Mammary microvascular endothelial cell (primary cell): ENCODE measurements at places on chromosomes 5 and 9. TPM values are rescaled to one million over a fixed set of nuclear protein-coding genes. Genes with fewer than 3 reads are reported as not detected.

Gene OBP2A
- total RNA-seq: not detected in 2 replicates

Gene FABP6
- total RNA-seq: not detected in 2 replicates

Gene MAPKAP1
- 77.5 and 79.9 TPM in 2 replicates for total RNA-seq

Gene PCDHA13
- total RNA-seq: not detected in 2 replicates

Gene PCDHA9
- 0.13 TPM in 1 of 2 replicates, not detected in the other for total RNA-seq

Gene PTGS1
- total RNA-seq: 0.59 and 1.5 TPM in 2 replicates

Gene FOXE1
- not detected in 2 replicates for total RNA-seq

Gene TMC1
- 0.13 TPM in 1 of 2 replicates, not detected in the other for total RNA-seq

Gene PROB1
- 2.5 and 3.6 TPM in 2 replicates for total RNA-seq

Gene SUSD3
- 0.07 and 0.10 TPM in 2 replicates for total RNA-seq

Gene SLC45A2
- not detected in 2 replicates for total RNA-seq

Gene SPOCK1
- total RNA-seq: 2.2 and 2.7 TPM in 2 replicates

Gene ZNF483
- 0.47 and 0.69 TPM in 2 replicates for total RNA-seq

Gene TPD52L3
- not detected in 2 replicates for total RNA-seq

Gene HNRNPK
- 638 and 652 TPM in 2 replicates for total RNA-seq

Gene GPX3
- total RNA-seq: 11.8 and 16.1 TPM in 2 replicates

Gene PRR7
- 12.1 and 18.9 TPM in 2 replicates for total RNA-seq

Gene IL3
- not detected in 2 replicates for total RNA-seq

Gene LHX3
- not detected in 2 replicates for total RNA-seq

Gene DAB2IP
- 20.6 and 25.3 TPM in 2 replicates for total RNA-seq

Gene IL17B
- not detected in 2 replicates for total RNA-seq

Gene CDC20B
- not detected in 2 replicates for total RNA-seq

Gene ADRA1B
- total RNA-seq: 1.3 and 3.1 TPM in 2 replicates

Gene ANKRD34B
- total RNA-seq: not detected in 2 replicates

Gene PGM5
- total RNA-seq: 5.5 and 6.0 TPM in 2 replicates

Gene PCDHGA9
- 1.2 and 1.8 TPM in 2 replicates for total RNA-seq

Gene SPINK7
- not detected in 2 replicates for total RNA-seq

Gene GFI1B
- not detected in 2 replicates for total RNA-seq

Gene RANBP3L
- total RNA-seq: not detected in 2 replicates

Gene RAB3C
- 0.27 and 1.4 TPM in 2 replicates for total RNA-seq
